ENCODE measurements at places on chromosomes 3 and 15.
A peak's percentile ranks its signal among the peaks of the same experiment; 100 is the strongest.

GRCh38 chr15:43903864-43904290 lies 77.1 kb downstream of the WDR76 start:
- peak; percentile 77 for DNase-seq

DNA sequence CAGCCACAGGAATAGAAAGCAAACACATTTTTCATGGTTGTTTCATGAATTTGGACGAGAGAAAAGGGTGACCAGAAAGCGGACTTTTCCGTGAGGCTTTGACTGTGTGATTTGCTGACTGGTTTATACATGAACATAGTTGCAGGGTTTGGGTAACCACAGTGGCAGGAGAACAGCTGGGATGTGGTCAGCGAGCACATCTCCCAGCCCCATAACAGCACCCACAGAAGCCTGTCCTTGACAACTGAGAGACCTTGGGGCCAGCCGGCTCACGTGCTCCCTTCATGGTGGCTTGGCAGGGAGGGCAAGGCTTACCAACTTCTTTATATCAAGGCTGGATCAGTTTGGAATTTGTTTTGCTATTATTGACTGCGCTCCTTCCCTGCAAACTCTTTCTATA lies 13.2 kb upstream of the RGMA start:
- DNase-seq, result no peak

GRCh38 chr3:160006282-160007163 lies 17.9 kb downstream of the IL12A start:
- DNase-seq, result no peak

DNA sequence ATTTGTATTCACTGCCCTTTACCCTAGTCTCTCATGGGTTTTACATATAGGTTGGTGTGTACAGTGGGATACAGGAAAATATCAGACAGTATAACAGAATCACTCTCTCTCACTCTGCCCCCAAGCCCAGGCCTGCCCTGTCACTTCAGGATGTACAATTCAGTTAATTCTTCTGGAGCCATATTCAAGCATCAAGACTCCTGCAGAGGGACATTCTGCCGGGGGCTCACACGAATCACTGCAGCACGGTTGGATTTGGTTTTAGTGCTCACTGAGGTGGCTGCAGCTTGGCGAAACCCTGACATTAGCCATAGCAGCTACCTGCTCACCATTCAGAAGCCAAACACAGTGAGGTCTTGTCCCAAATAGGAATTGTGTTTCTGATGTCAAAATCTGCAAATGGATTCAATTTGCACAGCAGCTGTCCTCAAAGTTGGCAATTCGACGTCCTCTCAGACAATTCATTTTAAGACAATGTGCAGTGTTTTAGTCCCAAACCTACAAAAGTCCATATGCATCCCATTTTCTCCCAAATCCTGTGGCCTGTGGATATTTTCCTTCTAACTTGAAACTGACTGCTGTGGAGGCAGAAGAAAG lies 82.9 kb downstream of the CHSY1 start:
- DNase-seq, result no peak

DNA sequence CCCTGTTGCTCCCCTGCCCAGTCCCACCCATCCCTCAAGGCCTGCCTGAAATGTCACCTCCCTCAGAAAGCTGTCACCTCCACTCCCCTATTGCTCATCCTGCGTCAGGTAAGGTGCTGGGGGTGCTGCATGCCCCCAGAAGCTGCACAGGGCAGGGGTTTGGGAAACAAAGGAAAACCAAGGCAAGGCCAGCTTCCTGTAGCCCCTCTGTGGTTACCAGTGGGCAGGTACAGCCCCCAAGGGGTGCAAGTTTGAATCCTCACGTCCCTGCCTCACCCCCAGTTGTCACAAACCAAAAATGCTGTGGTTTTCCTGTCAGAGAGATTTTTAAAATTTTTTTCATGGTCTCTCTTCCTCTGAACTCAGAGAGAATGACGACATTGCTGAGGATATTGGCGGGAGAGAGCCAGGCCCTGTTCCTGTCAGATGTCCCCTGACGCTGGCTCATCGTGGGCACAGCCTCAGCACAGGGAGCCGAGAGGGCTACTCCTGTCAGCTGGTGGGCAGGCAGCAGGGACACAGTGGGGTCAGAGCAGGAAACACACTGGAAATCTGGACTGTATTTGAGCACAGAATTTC lies 27.0 kb downstream of the PSTPIP1 start:
- peak; percentile 74 for DNase-seq

GRCh38 chr3:179330438-179330837 lies 7.6 kb downstream of the ZNF639 start:
- DNase-seq, result no peak

DNA sequence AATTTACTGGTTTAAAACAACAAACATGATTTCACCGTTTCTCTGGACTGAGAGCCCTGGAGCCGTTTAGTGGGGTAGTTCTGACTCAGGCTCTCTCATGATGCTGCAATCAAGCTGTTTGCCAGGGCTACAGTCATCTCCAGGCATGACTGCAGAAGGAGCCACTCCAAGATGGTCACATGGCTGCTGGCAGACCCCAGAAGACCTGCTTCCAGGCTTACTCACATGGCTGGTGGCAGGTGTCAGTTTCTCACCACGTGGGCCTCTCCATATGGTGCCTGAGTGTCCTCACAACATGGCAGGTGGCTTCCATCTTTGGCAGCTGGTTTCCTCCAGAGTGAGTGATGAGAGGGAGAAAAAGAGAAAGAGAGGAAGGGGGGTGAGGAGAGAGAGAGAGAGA lies 378.3 kb upstream of the RGMA start:
- DNase-seq, result no peak

GRCh38 chr3:165347526-165347925 lies 151.3 kb upstream of the SLITRK3 start:
- DNase-seq, result no peak

- DNase-seq, result no peak
These were observed 16.0 kb upstream of the MYO1E start for GRCh38 chr15:59388670-59389069.

DNA sequence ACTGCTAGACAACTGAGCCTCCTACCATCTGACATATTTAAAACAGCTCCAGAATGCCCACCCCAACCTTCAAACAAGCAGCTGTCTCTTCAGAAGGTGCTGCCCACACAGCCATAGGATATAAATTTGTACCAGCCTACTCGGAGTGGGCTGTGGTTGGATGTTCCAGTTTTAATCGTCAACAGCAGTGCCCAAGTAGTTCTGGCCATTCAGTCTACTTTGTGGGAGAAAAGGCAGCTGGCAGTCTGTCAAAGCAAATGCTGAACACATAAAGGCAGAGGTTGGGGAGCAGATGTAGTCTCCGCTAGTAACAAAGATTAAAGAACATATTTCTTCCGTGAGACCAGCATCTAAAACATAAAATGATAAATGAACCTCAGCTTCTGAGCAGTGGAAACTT lies 15.9 kb upstream of the ERC2 start:
- no peak for DNase-seq
